Left colon (tissue), 2 donors: ENCODE measurements at places on chromosomes 3 and 15. TPM values are rescaled to one million over a fixed set of nuclear protein-coding genes. Genes with fewer than 3 reads are reported as not detected.

UROC1 gene
- not detected for total RNA-seq

ZNF662 gene
- total RNA-seq: 7.7 TPM

LXN gene
- total RNA-seq: 49.4 TPM

CLEC3B gene
- total RNA-seq: 13.7 TPM

ZNF639 gene
- total RNA-seq: 22.6 TPM

MESP1 gene
- 9.7 TPM for total RNA-seq

RGMA gene
- total RNA-seq: 2.5 TPM

GOLGA6D gene
- not detected for total RNA-seq

SGO1 gene
- 4.8 TPM for total RNA-seq

ACOX2 gene
- total RNA-seq: 17.0 TPM

PLSCR2 gene
- 0.70 TPM for total RNA-seq

SHC4 gene
- 0.24 TPM for total RNA-seq

CPA3 gene
- total RNA-seq: 1.9 TPM
